T-helper 2 cell treated with Interferon-gamma antibody and Interleukin-4, amounts not matched to agents 5 μg/mL and 100 μg/mL, for 36 hours (primary cell): ENCODE measurements at places on chromosomes 7 and 10.

- no peak for DNase-seq
Measured at GRCh38 chr7:17558135-17558534, 259.7 kb downstream of the AHR start.

- DNase-seq, result no peak
Measured at GRCh38 chr10:29189256-29189655, 99.6 kb upstream of the LYZL1 start.

- no peak for DNase-seq
Measured at GRCh38 chr7:116593359-116594075, 68.7 kb downstream of the CAV1 start.

- DNase-seq, result no peak
Measured at GRCh38 chr7:16929146-16929762, 47.5 kb upstream of the AGR3 start.

DNA sequence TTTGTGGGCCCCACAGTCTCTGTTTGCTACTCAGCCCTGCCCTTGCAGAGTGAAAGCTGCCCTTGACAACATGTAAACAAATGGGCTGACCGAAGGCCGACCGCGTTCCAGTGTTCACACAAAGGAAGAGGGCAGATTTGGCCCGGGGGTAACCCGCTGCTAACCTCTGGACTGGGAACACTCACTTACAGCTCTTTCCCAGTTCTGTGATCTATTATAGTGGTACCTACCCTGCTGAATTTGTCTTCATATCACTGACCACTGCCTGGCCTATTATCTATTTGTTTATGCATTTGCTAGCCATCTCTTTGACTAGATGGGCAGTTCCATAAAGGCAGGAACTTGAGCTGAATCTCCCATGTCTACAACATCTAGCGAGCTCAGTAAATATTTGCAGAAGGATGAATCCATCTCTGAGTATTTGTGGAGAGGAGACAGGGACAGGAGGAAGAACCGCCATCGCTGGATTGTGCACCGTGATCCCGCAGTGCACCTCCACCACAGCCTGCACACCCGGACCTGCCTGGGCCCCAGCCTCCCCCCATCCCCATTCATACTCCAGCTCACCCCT, 15.2 kb downstream of the SLC29A3 start:
- DNase-seq, result no peak

DNA sequence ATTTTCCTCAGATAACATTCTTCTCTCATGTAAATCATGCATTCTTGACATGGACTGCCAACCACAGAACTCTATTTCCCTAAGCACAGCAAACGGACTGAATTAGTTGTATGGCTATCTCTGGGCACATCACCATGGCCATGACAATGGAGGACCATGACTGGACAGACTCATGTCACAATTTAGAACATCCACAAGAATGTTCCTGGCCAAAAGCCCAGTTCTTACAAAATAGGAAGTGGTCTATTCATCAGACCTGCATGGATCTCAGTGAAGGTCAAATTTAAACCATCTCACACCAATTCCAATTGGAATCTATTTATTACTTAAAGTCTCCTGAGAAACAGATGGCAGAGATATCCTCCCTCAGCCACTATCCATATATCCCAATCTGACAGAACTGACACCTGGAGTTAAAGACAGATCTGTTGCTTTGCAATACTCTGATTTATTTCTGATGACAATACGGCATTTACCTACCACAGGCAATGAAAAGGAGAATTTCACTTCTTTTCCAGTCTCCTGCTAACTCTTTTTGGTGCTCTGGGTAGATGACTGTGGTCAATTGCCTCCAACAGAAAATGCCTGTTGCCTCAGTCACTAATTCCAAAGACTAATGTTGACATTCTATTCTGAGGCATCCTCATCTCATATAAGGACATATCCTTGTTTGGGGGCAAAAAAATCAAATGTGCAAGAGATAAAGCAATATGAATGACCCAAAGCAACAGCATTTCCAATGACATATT, 254.8 kb downstream of the HTR7 start:
- no peak for DNase-seq

DNA sequence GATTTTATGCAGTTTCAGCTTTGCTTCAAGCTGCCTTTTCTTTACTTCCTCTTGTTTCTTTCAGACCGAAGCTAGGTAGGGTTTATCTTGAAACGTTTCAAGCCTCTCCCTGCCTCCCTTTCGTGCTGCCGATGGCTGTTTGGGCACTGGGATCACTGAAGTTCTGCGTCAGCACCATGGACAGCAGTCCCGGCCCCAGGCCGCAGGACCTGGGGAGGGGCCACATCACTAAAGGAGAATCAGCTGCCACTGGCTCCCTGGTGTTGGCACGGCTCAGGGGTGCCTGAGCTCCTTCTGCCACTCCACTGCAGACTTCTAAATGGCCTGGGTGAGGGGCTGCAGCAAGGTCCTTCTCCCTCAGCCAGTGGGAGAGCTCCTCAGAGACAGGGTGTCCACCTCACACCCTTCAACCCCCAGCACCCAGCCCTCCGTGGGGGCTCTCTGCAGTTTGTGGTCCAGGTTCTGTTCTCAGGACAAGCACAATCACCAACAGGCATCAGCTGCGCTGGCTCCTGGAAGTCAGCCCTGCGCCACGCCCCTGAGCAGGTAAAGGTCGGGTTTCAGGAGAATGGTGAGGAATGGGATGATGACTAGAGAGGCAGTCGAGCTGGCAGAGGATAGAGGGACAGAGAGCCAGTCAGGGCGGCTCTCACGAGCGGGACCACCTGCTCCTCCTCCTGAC, 387.2 kb downstream of the TCERG1L start:
- no peak for DNase-seq

GRCh38 chr10:58240531-58240930, 27.2 kb downstream of the IPMK start:
- no peak for DNase-seq

- DNase-seq, result no peak
Measured at GRCh38 chr10:71015674-71016073, 127.3 kb upstream of the PCBD1 start.

GRCh38 chr7:128959296-128959695, 21.6 kb downstream of the IRF5 start:
- no peak for DNase-seq

DNA sequence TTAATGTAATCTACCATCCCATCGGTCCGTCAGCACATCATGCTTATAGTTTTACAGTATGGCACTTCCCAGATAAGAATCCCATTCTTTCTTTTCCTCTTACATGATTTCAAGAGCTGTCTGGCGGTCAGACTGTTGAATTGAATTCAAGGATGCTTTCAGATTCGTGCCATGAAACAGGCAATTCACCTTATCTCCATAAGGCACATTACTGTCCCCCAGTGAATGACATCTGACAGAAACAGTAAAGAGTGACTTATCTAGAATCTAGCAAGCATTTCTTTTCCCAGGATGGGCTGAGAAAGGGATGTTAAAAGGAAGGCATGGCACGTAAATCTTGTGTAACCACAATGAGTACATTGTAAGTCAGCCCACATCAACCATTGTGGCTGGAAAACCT, 61.1 kb upstream of the SEM1 start:
- DNase-seq, result no peak

DNA sequence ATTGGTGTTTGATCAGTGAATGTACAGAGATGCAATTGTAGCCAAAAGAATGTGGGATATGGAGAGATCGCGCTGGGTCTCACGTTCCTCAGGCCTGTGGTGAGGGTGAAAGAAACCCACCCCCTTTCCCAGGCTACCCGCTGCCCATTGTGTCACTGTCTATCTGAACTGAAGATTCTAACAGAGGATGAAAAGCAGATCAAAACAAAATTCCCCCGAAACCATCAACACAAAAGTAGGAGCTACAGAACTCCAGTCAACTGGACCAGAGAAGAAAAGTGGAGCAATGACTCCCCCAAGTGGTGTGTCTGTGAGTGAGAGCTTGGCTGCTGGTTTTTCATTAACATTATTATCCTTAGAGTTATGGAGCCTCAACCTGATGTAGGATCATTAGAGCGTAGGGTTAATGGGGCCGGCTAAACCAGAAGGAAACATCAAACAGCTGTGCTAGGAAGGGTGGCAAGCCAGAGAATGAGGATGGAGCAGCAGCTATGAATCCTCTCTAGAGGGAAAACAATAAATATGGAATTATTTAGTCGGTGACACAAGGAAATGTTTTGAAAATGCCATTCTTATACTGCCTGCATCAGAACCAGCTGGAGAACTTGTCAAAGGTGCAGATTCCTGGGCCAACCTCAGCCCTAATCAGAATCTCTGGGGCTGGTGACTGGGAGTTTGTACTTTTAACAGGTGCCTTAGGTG, 38.3 kb downstream of the AKR1B1 start:
- no peak for DNase-seq

DNA sequence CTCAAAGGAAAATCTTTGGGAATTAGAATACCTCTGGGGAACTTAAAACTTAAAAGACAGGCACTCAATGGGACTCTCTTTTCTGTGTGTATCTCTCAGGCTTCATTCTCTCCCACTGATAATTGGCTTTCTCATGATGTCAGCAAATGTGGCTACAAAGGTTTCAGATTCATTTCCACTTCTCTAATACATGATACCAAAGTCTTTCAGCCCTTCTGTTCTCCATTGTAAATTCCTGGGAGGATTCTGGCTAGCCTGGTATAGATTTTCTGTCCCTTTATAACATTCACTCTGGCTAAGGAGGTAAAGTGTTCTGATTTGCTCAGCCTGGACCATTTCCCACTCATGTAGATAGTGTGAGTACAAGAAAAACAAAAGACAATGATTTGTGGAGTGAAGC, 606.2 kb downstream of the PCDH15 start:
- DNase-seq, result no peak

- DNase-seq, result no peak
Measured at GRCh38 chr7:12220389-12221046, 9.4 kb downstream of the TMEM106B start.

- no peak for DNase-seq
Measured at GRCh38 chr7:44377681-44378421, 52.5 kb upstream of the CAMK2B start.

- no peak for DNase-seq
Measured at GRCh38 chr10:113986316-113986715, 57.4 kb upstream of the ADRB1 start.

GRCh38 chr7:157545681-157546060, 208.9 kb downstream of the DNAJB6 start:
- DNase-seq, result no peak
